ENCODE measurements at places on chromosomes 2 and 18. TPM values are rescaled to one million over a fixed set of nuclear protein-coding genes. Genes with fewer than 3 reads are reported as not detected.

The KRTCAP3 gene
- not detected for total RNA-seq

- H3K4me1 ChIP-seq, result no peaks in the 10 kb centered on the region
- no peaks in the 10 kb centered on the region for H3K36me3 ChIP-seq
- peak overlapping the region; percentile 54 for H3K27ac ChIP-seq
- H3K4me3 ChIP-seq, result no peak overlapping the region
These were observed 70.8 kb upstream of the CTAGE1 start for GRCh38 chr18:22488554-22488953.

DNA sequence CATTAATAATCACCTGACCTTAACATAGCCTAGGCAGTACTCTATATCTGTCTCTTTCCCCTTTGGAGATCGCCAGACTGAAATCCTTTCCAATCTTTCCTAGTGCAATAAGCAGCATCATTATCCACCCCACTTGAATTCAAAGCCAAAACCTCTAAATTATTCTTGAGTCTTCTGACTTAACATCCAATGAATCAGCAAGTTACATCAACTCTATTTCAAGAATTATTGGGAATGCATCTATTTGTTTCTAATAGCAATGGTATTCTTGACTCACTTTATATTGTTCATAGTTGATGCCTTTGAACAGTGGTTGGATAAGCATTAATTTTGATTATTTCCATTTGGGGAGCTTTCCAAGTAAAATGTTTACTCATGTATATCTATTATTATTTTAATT lies 144.8 kb downstream of the ZNF804A start:
- no peaks in the 10 kb centered on the region for H3K4me1 ChIP-seq
- no peaks in the 10 kb centered on the region for H3K27me3 ChIP-seq
- no peak overlapping the region for H3K27ac ChIP-seq
- no peaks in the 10 kb centered on the region for H3K36me3 ChIP-seq
- no peak overlapping the region for H3K4me3 ChIP-seq

DNA sequence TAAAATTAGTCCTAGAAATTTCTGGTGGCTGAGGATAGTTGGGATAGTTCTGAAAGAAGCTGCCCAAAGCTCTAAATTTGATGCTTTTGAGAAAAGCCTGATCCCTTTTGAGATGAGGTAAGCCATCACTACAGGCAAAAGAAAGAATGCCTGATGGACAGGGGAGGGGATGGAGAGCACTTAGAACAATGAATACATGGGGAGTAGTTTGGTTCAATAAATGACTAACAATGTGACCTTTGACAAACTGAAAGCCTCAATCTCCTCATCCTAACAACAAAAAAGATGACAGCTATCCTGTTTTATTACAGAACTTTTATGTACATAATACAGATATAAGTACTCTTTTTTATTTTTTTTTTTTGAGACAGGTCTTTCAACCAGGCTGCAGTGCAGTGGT lies 42.7 kb downstream of the GFPT1 start:
- H3K36me3 ChIP-seq, result peaks cover 89% of the 10 kb centered on the region
- H3K4me1 ChIP-seq, result no peaks in the 10 kb centered on the region
- no peaks in the 10 kb centered on the region for H3K27me3 ChIP-seq
- no peak overlapping the region for H3K27ac ChIP-seq
- no peak for DNase-seq
- no peak overlapping the region for H3K4me3 ChIP-seq

DNA sequence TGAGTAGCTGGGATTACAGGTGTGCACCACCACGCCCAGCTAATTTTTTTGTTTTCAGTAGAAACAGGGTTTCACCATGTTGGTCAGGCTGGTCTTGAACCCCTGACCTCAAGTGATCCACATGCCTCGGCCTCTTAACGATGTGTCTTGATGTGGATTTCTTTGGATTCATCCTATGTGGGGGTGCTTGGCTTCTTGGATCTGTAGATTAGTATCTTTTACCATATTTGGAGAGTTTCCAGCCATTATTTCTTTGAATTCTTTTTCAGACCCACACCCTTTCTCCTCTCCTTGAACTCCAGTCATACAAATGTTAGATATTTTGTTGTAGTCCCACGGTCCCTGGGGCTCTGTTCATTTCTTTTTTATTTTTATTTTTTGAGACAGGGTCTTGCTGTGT lies 6.8 kb upstream of the TOGARAM2 start:
- H3K4me3 ChIP-seq, result no peak overlapping the region
- H3K27ac ChIP-seq, result no peak overlapping the region
- DNase-seq, result no peak
- H3K4me1 ChIP-seq, result no peaks in the 10 kb centered on the region

DNA sequence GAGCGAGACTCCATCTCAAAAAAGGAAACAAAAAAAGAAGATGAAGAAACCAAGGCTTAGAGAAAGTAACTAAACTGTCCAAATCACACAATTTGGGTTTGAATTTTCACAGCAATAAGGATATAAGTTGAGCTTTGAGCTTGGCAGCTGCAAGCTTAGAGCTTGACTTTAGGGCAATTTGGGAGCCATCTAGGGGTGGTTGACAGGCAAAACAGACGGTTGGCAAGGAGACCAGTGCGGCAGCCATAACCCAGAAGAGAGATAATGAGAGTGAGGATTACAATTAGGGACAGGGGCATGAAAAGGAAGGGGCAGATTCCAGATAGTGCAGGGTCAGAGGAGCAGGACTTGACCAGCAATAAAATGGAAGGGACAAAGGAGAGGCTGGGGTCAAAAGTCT lies 382.2 kb upstream of the HNRNPA3 start:
- H3K36me3 ChIP-seq, result no peaks in the 10 kb centered on the region
- H3K27me3 ChIP-seq, result no peaks in the 10 kb centered on the region
- no peak overlapping the region for H3K27ac ChIP-seq
- no peak for DNase-seq
- no peaks in the 10 kb centered on the region for H3K4me1 ChIP-seq

DNA sequence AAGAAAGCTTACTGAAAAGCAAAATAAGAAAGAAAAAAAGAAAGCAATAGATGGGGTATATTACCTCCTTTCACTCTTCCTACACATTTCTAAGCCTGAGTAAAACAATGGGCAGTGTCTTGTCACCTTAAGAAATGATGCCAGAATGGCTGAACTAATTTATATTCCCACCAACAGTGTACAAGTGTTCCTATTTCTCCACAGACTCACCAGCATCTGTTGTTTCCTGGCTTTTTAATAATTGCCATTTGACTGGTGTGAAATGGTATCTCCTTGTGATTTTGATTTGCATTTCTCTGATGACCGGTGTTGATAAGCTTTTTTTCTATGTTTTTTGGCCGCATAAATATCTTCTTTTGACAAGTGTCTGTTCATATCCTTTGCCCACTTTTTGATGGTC lies 98.4 kb downstream of the SPHKAP start:
- H3K36me3 ChIP-seq, result no peaks in the 10 kb centered on the region
- no peak for DNase-seq
- no peaks in the 10 kb centered on the region for H3K27me3 ChIP-seq

GRCh38 chr18:36757991-36758390 lies 70.8 kb downstream of the TPGS2 start:
- no peaks in the 10 kb centered on the region for H3K4me1 ChIP-seq
- H3K27ac ChIP-seq, result no peak overlapping the region
- H3K27me3 ChIP-seq, result no peaks in the 10 kb centered on the region
- peaks cover 10% of the 10 kb centered on the region for H3K36me3 ChIP-seq
- no peak for DNase-seq
- H3K4me3 ChIP-seq, result no peak overlapping the region

The PPM1G gene
- 24.7 TPM for total RNA-seq

- no peaks in the 10 kb centered on the region for H3K36me3 ChIP-seq
- no peaks in the 10 kb centered on the region for H3K4me1 ChIP-seq
- H3K4me3 ChIP-seq, result no peak overlapping the region
- no peaks in the 10 kb centered on the region for H3K27me3 ChIP-seq
- H3K27ac ChIP-seq, result no peak overlapping the region
These were observed 2.4 kb upstream of the MERTK start for GRCh38 chr2:111896024-111896423.

DNA sequence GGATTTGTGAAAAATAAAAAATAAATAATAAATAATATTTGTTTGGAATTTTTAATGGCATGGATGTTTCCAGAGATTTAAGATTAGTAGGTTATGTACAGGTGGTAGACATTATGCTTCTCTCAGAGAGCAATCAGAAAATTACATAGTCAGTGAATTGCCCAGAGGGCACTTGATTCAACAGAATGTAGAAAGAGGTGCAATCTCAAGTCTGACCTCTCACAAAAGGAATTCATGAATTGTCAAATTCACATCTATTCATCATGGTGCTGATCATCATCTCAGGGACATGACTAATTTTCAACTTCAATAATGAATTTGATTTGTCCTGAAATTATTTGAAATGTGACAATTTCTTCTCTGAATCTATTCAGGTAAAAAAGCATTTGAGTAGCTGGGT lies 172.5 kb downstream of the PDE11A start:
- H3K27me3 ChIP-seq, result no peaks in the 10 kb centered on the region
- no peak for DNase-seq
- no peaks in the 10 kb centered on the region for H3K4me1 ChIP-seq

Data from ascending aorta (tissue), 2 donors.